Body of pancreas (tissue), 4 donors: ENCODE measurements at places on chromosomes 11 and 22. TPM values are rescaled to one million over a fixed set of nuclear protein-coding genes. Genes with fewer than 3 reads are reported as not detected.

LRRC32 gene
- total RNA-seq = 9.1 TPM

SEPTIN3 gene
- total RNA-seq = 0.52 TPM

DNA sequence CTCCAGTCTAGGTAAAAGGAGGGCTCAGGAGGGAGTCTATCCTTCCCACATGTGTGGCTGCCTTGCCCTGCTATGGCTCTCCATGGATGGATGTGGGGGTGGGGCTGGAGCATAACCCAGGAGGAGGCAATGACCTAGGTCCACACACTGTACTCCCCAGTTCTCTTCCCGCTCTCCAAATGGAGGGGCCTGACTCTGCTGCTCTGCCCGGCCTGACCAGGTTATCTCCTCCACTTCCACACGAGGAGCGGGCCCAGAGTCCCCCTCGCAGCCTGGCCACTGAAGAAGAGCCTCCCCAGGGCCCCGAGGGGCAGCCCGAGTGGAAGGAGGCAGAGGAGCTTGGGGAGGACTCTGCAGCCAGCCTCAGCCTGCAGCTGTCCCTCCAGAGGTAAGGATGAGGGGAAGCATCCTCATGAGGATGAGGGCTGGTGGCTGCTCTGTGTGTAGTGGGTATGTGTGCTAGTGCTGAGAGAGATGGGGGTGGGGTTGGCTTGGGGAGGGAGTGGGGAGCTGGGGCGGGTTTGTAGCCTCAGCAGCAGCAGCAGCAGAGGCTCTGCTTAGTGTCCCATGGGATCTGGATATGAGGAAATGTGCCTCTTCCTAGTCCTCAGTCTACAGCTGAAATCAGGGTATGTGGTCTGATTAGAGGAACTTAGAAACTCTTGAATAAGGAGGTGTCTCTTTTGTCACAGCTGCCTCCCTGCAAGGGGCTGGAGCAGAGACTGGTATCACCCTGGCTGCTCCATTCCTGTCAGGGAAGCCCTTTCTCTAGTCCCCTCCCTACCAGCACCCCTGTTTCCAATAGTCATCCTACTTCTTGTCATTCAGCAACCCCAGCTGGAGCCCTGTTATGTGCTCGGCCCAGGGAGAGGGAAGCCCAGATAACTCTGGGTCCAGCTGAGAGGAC is 54.1 kb downstream of the CEP164 start:
- no peaks in the 10 kb centered on the region for H3K4me1 ChIP-seq
- H3K36me3 ChIP-seq = peaks cover 28% of the 10 kb centered on the region
- DNase-seq = no peak
- no peak overlapping the region for H3K27ac ChIP-seq

GRCh38 chr11:60925868-60926267 is 1.6 kb downstream of the TMEM132A start:
- H3K36me3 ChIP-seq = peaks cover 13% of the 10 kb centered on the region
- peaks cover 9% of the 10 kb centered on the region for H3K27me3 ChIP-seq
- H3K4me1 ChIP-seq = peaks cover 20% of the 10 kb centered on the region
- H3K4me3 ChIP-seq = no peak overlapping the region
- no peak for DNase-seq

DNA sequence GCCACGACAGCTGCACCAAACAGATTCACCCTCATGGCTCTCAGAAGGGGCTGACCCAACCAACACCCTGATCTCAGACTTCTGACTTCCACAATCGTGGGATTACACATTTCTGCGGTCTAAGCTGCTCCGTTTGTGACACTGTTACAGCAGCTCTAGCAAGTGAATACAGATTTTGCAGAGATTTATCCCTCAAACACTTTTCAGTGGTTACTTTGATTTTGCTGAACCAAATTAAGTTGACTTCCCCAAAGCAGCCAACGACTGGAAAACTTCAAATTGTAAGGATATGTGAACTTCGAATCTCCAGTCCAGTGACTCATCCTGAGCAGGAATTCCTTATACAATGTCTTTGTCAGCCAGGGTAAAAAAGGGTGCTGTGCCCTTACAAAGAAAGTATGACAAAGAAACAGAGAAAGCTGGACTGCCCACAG is 14.8 kb upstream of the INCENP start:
- no peak overlapping the region for H3K27ac ChIP-seq
- H3K4me3 ChIP-seq = no peak overlapping the region
- H3K36me3 ChIP-seq = no peaks in the 10 kb centered on the region
- DNase-seq = no peak
